ENCODE measurements at places on chromosomes 4 and X. TPM values are rescaled to one million over a fixed set of nuclear protein-coding genes. Genes with fewer than 3 reads are reported as not detected.

The FAM53A gene
- total RNA-seq, result 1.1 TPM

The NHSL2 gene
- not detected for total RNA-seq

The TMSB15B gene
- total RNA-seq, result 0.34 TPM

The SRPX2 gene
- 6.8 TPM for total RNA-seq

The PHOX2B gene
- total RNA-seq, result not detected

The DACH2 gene
- total RNA-seq, result not detected

The KIF4A gene
- total RNA-seq, result 0.14 TPM

The RBM3 gene
- total RNA-seq, result 46.5 TPM

The SYN1 gene
- total RNA-seq, result 0.07 TPM
